Smooth muscle cell of trachea (primary cell): ENCODE measurements at places on chromosomes 16 and 17. TPM values are rescaled to one million over a fixed set of nuclear protein-coding genes. Genes with fewer than 3 reads are reported as not detected.

Gene PRR11
- 2.8 and 20.7 TPM in 2 replicates for total RNA-seq

Gene HBA1
- total RNA-seq, result not detected in 2 replicates

Gene UNC119
- 18.0 and 43.2 TPM in 2 replicates for total RNA-seq

Gene OGFOD1
- total RNA-seq, result 72.8 and 74.0 TPM in 2 replicates

Gene ATF7IP2
- 0.58 and 1.2 TPM in 2 replicates for total RNA-seq

Gene CHST6
- total RNA-seq, result 0.17 and 0.44 TPM in 2 replicates

Gene PERCC1
- total RNA-seq, result 0.17 TPM in 1 of 2 replicates, not detected in the other

Gene HS3ST3A1
- total RNA-seq, result 21.4 and 24.1 TPM in 2 replicates

Gene NAGS
- total RNA-seq, result 3.5 and 5.1 TPM in 2 replicates

Gene RHBDF1
- 60.1 and 80.1 TPM in 2 replicates for total RNA-seq

Gene MMP28
- total RNA-seq, result 1.2 TPM in 1 of 2 replicates, not detected in the other

Gene CD300LF
- not detected in 2 replicates for total RNA-seq

Gene USP43
- not detected in 2 replicates for total RNA-seq

Gene ABCA8
- 85.1 and 88.7 TPM in 2 replicates for total RNA-seq

Gene HID1
- total RNA-seq, result 0.29 and 0.66 TPM in 2 replicates

Gene SGSH
- total RNA-seq, result 20.7 and 31.6 TPM in 2 replicates

Gene LRRC37A
- 0.83 and 2.5 TPM in 2 replicates for total RNA-seq

Gene PLA2G10
- not detected in 2 replicates for total RNA-seq

Gene WFDC1
- 0.44 and 3.6 TPM in 2 replicates for total RNA-seq

Gene SPIRE2
- 2.2 and 3.6 TPM in 2 replicates for total RNA-seq

Gene AOC3
- total RNA-seq, result 1.3 and 1.5 TPM in 2 replicates

Gene P2RX1
- not detected in 2 replicates for total RNA-seq

Gene TTLL6
- total RNA-seq, result under 0.01 and 0.58 TPM in 2 replicates

Gene SKAP1
- total RNA-seq, result not detected in 2 replicates

Gene TBC1D3C
- total RNA-seq, result not detected in 2 replicates

Gene HCRT
- total RNA-seq, result not detected in 2 replicates

Gene BCAR1
- total RNA-seq, result 36.1 and 59.4 TPM in 2 replicates

Gene AP2B1
- total RNA-seq, result 104 and 130 TPM in 2 replicates

Gene ICAM2
- total RNA-seq, result 1.2 and 4.1 TPM in 2 replicates
